Retina (tissue), 1 donor: ENCODE measurements at places on chromosomes 5 and 9.

GRCh38 chr5:107028938-107029337 is 641.8 kb downstream of the EFNA5 start:
- no peak for DNase-seq

DNA sequence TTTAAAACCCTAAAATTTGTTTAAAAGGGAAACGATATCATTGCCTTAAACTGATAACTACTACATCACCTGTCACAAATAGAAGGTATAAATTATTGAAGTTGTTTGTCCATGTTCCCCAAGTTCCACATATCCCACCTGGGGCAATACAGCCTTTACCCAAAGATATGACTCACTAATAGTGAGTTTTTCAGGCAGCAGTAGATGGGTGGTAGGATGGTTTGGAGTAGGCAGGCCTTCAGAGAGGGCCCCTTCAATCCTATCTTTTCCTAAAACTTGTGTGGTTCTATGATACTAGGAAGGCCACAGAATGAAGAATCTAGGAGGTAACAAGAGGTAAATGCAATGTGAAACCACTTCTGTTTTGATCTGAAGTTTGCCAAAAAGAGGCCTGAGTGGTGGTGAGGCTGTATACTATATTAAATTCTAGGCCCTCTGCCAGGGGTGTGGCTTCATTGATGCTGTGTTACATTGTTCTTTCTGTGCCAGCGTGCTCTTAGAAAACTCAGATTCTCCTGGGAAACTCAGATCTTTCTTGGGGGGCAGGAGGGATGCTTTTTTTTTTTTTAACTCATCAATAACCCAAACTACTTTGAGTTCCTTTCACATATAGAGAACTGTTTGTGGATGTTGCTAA is 7.2 kb downstream of the CYSTM1 start:
- DNase-seq: no peak

GRCh38 chr9:6822696-6823095 is 64.9 kb downstream of the KDM4C start:
- no peak for DNase-seq

GRCh38 chr9:122265149-122265915 is 650 bp downstream of the MRRF start:
- DNase-seq: no peak

GRCh38 chr9:114467910-114468309 is 37.4 kb downstream of the WHRN start:
- no peak for DNase-seq
